ENCODE measurements at places on chromosomes 4 and X. TPM values are rescaled to one million over a fixed set of nuclear protein-coding genes. Genes with fewer than 3 reads are reported as not detected.

Gene FMR1NB
- not detected for total RNA-seq

Gene RNF128
- total RNA-seq: not detected

Gene KLB
- total RNA-seq: 0.05 TPM

Gene MAGEC1
- not detected for total RNA-seq

Gene CCDC120
- total RNA-seq: 11.8 TPM

- no peak for DNase-seq
These were observed 317 bp upstream of the FRMPD4 start for GRCh38 chrX:12137951-12138360.

- DNase-seq: no peak
These were observed 200.5 kb downstream of the INPP4B start for GRCh38 chr4:142645475-142646108.

DNA sequence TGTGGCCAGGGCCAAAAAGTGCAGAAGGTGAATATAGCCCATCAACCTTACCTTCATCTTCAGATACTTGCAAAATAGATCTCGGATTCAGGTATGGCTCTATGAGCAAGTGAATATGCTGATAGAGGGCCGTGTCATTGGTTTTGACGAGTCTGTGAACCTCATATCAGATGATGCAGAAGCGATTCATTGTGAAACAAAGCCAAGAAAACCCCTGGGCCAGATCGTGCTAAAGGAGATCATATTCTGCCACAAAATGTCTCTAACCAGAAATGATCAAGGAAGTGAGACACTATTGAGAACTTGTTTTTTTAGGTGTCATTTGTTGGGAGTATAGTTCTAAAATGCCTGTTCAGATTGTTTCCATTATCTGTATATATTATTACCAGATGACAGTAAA is 48.3 kb downstream of the PDK3 start:
- no peak for DNase-seq

GRCh38 chrX:113529426-113530013 is 688.9 kb upstream of the AMOT start:
- no peak for DNase-seq

DNA sequence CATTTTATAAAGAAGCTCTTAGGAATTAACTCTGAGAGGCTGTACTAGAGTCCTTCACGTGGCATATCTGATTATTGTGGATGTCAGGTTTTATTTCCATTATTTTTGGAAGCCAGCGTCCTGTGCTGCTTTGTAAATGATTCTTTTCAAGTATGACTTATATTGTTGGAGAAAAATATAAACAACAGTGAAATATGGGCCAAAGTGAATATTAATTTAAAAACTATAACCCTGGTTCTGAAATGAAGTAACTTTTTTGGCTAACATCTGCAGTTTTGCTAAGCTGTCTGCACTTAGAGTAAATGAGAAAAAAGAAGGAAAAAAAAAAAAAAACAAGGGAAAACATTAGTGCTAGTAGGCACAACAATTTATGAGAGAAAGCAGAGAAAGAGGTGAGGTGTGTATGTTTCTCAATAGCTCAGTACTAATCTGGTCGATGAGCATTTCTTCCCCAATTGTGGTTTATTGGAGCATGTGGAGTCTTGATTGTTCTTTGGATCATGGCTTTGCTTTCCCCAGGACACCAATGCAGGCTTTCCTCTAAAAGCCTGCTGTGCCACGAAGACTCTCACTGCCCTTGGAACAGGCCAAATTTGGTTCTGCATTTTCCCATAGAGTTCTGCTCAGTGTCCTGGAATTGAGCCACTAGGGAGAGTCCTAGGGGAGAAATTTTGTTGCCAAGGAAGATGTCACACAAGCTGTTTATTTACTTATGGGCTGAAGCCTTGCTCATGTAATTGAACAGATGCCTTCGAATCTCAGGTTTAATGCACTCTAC is 273.3 kb downstream of the DKK2 start:
- DNase-seq: no peak

- DNase-seq: no peak
These were observed 276.8 kb downstream of the ZNF674 start for GRCh38 chrX:46268412-46268811.

DNA sequence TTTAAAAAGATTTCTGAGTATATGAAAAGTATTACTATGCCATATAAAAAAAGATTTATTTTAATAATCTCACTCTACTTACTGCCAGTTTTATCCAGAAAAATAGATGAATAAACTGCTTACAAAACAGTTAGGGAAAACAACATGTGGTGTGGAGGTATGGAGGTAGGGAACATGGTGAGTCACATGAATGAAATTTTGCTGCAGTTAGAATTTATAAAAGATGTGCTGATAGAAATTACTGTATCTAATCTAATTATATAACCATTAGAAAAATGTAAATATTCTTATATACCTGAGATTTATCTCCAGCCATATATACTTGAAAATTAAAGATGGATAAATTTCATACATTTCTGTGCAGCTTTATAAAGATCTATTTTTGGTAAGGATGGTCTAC is 184.0 kb upstream of the ANK2 start:
- DNase-seq: no peak

DNA sequence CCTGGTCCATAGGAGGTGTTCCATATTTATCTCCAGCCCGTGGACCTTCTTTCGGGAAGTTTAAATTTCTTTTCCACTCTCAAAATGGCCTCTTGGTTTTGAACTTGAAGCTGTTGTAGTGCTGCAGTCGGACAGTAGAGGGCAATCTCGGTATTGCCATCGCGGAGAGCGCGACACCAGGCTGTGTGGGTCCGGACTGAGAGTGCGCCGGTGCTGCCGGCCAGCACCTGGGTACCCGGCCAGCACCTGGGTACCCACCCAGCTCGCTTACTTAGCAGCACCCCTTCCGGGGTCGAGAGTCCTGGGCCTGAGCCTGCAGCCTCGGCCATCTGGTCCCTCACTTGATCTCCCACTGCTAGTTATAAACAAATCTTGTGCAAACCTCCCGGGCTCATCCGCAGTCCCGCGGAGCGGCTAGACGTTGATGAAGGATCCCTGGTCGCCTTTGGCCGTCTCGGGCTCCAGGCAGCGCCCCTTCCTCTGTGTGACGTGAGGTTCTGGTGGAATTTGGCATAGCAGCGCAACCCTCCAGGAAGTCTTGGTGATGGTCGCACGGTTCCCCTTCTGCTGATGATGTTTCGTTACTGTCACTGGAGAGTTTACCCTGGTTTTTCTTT is 18.0 kb downstream of the FAM9A start:
- DNase-seq: no peak

DNA sequence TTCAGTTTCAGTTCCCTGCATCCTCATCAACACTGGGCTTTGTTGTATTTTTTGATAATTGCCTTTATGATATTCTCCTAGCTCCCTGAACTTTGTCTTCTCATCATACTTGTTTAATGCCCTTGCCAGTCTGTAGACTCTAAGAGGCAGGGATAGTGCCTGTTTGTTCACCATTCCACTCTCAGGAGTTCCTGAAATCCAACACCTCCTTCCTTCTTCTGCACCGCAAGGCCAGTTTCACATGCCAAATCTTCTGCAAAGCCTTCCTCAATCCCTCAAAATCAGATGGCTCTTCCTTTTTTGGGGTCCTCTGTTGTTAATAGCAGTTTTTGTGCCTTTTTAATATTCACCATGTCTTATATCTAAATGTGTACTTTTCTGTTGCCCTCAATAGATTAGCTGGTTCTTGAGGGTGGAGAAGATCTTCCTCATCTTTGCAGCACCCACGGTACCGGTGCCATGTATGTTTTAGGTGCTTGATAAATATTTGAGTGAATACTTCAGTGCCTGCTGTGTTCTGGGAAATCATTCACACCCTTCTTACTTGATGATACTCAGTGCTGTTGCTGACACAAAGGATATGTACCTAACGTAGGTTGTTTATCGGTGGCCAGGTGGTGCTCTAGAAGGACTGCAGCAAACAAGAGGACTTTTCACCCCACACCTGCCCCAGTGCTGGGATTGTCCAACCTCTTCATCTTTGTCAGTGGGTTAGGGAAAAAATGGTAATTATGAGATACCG is 85.3 kb upstream of the LIMCH1 start:
- no peak for DNase-seq

DNA sequence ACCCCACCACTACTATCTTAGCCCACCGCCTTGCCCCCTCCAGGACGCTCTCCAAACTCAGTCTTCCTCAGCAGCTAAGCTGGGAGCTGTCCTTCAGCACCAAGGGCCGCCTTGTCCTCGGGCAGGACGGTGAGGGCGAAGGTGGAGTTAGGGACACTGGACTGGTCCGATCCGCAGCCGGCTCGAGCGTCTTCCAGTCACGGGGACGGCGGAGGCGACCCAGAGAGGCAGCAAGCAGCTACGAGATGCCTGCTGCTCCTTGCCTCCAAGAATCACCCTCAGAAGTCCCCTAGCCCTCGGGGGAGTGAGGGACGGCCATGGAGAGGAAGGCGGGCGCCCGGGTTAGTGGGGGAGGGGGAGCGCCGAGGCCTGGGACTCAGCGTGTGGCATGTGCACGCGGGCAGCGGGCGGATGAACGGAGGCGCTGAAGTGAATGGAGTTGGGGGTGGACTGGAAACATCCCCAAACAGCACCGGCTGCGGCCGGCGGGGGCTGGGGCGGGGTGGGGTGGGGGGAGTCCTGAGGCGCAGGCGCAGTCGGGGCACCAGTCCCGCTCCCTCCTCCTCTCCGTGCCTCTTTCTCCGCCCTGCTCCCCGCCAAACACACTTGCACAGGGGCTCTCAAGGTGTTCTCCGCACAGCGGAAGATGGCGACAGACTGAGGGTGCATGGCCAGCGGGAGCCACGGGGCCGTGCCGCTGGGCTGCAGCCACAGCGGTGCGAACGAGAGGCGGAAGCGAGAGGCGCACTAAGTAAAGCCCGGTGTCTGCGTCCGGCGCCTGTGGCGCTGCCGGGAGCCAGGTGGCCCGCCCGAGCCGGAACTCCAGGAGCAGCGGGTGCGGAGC is at the start of gene NALF2:
NALF2 (plus strand) TSS at position 545 of the 844 bp plus-strand sequence. CDS start 957 bp downstream, outside the sequence.
- DNase-seq: no peak

DNA sequence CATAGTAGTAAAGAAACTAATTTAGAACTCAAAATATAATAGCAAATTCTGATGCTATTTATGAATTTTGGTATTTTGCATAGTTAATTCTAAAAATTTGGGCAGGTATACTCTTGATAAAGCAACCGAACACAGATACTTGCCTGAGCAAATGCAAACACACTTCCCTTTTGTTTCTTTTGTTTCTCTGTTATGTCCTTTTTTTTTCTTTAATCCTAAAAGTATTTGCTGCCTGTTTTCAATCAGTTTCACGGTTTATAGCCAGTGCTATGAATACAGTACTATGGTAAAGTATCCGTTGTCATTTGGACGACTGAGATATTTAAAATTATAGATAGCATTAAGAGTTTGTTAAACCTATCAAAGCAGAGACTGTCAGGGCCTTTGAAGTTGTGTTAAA is 84.3 kb upstream of the HPRT1 start:
- no peak for DNase-seq

GRCh38 chrX:137424679-137425078 is 141.2 kb upstream of the ZIC3 start:
- DNase-seq: no peak

DNA sequence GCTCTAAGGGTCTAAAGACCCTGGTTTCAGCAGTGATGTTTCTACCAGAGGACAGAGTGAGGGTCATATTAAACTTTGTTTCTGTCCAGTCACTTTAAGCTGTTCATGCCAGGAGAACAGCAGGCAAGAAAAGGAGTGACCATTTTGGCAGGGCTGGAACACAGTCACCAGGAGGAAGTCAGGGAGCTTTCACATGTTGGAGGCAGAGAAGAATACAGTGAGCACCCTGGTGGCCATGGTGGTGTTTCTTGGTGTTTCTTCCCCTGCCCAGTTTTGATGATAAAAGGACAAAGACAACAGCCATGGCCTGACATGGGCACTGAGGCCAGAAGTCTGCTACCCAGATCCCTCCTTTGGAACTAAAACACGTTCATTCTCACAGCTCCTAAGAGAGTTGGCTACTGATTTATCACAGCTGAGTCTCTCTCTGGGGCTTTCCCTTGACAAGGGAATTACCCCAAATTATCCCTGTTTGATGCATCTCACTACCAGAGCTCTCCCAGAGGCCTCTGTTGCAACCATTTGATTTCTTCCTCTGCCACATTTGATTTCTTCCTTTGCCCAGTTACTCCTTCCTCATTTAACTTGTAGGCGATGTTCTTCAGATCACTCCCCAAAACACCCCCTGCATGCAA is 106.4 kb upstream of the NWD2 start:
- no peak for DNase-seq

GRCh38 chr4:46874811-46875210 is 34.2 kb downstream of the COX7B2 start:
- no peak for DNase-seq

- no peak for DNase-seq
These were observed 42.0 kb downstream of the ELOVL6 start for GRCh38 chr4:110156442-110156841.

DNA sequence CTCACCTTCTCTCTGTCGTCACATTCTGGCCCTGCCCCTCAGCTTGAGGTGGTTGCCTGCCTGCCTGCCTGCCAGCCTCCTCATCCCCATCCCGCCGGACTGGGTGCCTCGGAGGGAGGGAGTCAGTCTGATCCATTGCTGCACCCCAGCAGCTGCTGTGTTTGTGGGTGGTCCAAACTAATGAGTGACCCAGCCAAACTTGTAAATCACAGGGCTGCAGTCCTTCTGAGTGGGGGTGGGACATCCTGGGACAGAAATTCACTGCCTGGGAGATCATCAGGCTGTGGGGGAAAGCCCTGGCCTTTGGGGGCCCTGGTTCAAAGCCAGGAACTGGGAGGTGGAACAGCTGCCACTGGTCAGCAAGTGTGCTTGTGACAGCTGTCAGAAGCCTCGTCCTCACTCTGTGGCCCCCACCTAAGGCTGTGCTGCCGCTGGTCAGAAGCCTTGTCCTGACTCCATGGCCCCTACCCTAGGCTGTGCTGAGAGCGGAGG is 5.6 kb downstream of the GPR78 start:
- no peak for DNase-seq

DNA sequence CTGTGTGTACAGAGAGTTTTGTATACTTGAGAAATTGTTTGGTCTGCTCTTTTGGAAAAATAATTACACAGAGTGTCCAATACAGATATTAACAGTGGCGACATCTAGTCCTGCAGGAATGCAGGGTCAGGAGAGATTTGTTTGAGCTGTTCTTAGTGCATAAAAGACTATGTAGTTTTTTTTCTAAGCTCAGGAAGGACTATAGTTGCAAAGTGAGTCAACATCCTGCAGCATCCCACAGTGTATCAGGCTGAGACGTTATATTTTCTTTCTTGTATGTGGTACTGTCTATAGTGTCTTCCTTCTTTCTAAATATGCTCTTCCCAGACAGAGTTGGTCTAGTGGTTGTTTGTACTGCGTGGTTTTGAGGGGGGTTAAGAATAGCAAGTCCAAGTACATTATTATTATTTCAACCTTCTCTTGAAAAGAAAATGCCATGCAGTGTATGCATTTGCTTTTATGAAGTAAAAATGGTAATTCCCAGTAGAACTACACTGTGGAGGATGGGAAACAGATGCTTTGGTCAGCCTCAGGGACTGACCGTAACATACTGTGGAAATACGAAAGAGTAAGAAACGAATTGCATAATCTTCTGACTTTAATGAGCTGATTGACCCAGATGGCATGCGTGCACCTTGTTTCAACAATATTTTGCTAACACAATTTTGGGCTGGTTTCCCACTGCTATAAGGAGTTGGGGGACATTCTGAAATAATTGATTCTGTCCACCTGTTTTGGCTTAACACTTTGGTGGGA is 67.4 kb downstream of the DMP1 start:
- no peak for DNase-seq
